Right cardiac atrium (tissue), 5 donors: ENCODE measurements at places on chromosomes 5 and 9. TPM values are rescaled to one million over a fixed set of nuclear protein-coding genes. Genes with fewer than 3 reads are reported as not detected.

Gene MSMP
- not detected for total RNA-seq

Gene C9orf43
- total RNA-seq = 0.47 TPM

Gene C1QTNF2
- 1.6 TPM for total RNA-seq

Gene DBH
- total RNA-seq = 0.14 TPM

Gene AGXT2
- total RNA-seq = not detected

Gene FBXL7
- 18.8 TPM for total RNA-seq

Gene FAM13B
- 71.6 TPM for total RNA-seq

DNA sequence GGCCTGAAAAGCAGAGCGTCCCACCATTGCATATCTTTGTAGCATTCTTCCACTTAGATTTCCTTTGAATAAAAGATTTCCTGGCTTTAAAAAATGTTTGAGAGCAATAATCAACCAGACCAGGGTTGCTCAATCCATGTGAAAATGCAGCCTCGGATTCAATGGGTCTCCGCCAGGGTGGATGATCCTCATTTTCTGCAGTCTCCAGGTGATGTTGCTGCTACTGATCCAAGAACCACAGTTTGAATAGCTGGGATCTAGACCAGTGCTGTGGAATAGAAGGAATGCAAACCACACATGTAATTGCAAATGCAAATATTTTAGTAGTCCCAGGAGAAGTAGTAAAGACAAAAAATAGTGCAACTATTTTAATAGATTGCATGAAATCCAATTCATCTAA is 317.6 kb downstream of the IRX1 start:
- DNase-seq = no peak

DNA sequence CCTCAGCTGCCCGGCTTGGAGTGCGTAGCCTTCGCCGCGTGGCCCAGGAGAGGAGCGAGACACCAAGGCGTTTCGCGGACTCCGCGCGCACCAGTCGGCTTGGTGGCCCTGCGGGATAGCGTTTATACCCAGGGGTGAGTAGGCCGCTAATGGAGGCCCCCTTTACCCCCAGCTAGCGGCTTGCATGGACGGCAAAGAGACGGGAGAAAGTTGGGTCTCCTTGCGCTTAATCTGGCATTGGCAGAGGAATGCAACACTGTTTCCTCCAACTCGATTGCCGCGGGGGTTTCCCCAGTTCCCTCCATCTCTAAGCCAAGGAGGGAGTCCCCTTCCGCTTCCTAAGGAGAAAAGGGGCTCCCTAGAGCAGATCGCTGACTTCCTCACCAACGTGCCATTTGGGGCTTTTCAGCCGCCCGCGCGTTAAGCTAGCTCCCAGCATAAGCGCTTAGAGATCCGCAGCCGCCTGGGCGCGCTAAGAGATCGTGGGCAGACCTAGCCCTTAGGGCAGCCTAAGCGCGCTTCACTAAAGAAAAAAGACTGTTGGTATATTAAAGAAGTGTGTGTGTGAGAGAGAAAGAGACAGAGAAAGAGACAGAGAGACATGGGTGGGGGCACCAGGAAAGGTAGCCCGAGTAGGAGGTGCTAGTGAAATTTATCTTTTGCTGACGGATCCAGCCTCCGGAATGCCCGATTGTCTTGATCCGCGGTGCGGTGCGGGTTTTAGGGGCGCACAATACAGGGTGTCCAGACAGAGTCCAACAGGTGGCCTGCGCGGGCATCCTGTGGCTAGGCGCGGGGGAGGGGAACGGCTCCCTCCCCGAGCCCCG is 597.9 kb upstream of the SGCD start:
- no peak for DNase-seq

DNA sequence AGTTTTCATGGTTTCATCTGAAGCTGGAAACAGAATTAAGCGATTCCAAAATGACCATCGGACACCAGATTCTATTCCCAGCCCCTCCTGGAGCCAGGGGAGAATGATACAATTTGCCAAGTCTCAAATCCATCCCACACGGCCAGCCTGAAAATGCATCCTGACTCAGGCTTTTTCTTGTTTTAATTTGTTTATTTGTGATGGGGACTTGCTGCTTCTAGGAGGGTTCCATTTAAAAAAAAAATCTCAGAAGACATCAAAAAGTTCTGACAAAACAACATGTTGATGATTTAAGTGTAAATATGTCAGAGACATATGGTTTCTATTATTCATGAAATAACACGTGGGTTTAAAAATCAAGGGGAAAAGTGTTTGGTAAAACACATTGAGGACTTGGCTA is 173.2 kb downstream of the GAS1 start:
- no peak for DNase-seq

GRCh38 chr9:92468206-92468605 is 14.1 kb downstream of the ASPN start:
- no peak for DNase-seq

DNA sequence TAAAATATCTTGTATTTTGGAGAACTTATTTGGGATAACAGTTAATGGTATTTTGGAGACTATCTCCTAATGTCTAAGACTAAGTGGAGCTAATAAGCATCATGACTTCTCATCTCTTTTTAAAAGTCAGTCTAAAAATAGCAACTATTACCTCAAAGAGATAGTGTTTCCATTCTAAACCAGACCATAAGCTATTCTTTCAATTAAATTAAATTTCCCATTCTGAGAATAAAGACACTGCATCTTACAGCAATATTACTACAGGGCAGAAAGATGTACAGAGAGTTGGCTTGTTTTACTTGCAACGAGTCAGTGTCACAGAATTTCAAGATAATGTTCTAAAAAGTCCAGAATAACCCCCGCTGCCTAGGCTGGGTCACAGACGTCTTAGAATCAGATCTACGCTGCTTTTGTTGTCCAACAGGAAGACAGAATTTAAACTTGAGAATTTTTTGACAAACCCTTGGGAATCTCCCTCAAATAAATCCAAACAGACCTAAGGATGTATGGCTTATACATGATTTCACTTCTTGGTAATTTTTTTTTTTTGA is 98.9 kb downstream of the USP20 start:
- no peak for DNase-seq

- no peak for DNase-seq
Measured at GRCh38 chr5:8471581-8471980, 602.6 kb downstream of the MTRR start.

- no peak for DNase-seq
Measured at GRCh38 chr5:119743927-119744326, 114.6 kb downstream of the FAM170A start.

GRCh38 chr5:50576686-50577256 is 89.7 kb upstream of the PARP8 start:
- no peak for DNase-seq

- no peak for DNase-seq
Measured at GRCh38 chr5:139636207-139636792, 11.8 kb upstream of the CXXC5 start.
